Central memory CD8-positive, alpha-beta T cell (primary cell): ENCODE measurements at places on chromosomes 2 and 18.
A peak's percentile ranks its signal among the peaks of the same experiment; 100 is the strongest.

- no peak for DNase-seq
Observed at GRCh38 chr18:79108549-79109215, 39.5 kb downstream of the ATP9B start.

DNA sequence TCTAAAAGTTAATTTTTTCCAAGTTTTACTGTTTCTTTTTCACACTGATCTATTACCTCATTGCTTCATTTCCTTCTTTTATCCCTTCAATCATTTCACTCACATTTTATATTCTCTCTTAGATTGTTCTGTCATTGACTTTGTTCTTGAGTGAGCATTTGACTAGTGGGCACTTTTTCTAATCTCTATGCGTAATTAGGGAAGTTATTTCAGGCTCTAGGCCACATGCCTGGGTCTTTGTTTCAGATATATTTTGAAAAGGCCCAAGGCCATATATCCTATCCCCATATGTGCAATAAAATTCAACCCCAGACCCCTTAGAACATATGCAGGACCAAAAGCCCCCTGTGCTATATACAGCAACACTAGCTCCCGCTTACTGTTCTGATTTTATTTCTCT, 61.2 kb downstream of the MSH6 start:
- DNase-seq: no peak

GRCh38 chr2:63121055-63121834, 70.6 kb downstream of the OTX1 start:
- no peak for DNase-seq

GRCh38 chr2:113709022-113709421, 47.4 kb downstream of the SLC35F5 start:
- no peak for DNase-seq

DNA sequence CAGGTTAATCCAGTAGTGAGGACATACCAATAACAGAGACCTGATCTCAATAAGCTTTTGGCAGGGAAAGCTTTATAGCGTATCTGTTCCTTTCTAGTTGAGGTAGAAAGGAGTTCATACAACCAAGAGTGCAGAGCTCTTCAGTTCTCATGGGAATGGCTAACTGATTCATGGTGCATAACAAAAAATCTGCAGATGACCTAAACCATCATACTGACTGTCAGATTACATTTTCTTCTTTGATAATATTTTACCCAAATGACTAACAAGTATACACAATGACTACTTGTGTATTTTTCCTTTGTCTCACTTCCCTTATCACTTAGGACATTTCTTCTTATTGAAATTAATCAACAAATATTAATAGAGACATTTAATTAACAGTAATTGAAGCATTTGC, 140.0 kb upstream of the SERTAD2 start:
- no peak for DNase-seq

DNA sequence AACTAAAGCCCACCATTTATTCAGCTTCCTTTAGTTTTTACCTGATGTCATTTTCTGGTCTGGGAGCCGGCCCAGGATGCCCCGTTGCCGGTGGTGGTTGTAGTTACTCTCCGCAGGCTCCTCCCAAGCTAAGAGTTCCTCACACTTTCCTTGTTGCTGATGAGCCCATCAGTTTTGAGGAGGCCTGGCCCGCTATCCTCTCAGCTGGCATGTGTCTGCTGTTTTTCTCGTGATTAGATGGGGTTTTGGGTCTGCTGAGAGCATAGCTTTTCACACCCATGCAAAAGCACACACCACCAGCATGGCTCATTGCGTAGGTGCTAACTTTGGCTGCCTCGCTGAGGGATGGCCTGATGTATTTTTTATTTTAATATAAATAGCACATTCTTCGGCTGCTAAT, 72.1 kb downstream of the PSMG2 start:
- peak; percentile 23 for DNase-seq

DNA sequence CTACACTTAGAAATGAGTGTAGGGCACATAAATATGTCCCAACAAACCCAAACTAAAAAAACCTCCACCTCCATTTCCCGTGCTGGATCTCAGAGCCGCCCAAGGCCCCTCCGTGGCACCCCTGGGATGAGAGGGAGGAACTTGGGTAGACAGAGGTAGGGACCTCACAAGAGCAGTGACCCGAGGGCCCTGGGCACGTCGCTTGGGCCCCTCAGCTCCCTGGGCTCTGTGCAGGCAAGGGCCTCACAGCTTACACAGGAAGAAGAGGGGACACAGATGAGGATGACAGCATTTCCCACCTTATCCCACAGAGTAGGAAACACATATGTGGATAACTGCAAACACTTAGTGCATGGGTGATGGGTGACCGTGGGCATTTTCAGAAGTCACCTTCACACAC, 93.9 kb upstream of the TPO start:
- no peak for DNase-seq

DNA sequence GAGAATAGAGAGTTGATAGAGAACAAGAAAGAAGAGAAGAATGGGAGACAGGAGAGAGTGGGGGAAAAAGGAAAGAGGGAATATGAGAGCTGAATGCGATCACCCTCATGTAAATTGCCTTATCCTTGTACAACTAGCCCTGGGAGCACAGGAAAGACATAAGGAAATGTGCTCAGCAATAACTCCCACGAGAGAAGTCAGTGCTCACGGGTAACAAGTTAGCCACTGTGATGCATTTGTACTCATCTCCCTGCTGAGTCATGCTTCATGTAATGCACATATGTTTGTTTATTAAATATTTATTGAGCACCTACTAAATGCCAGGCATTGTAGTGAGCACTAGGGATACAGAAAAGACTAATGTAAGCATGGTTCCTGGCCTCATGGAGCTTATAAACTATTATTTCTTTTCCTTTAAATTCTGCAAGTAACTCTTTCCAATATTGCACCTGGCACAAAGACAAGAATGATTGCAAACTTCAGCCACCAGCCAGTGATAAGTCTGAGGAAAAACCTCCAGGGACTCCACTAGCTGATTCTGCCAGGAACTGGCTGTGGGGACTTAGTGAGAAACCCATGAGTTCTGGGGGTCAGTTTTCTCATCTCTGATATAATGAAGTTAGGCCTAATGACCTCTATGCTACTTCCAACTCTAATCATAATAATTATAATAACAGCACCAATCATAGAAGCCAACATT, 124.1 kb downstream of the LNPK start:
- no peak for DNase-seq

- no peak for DNase-seq
Observed at GRCh38 chr2:9574331-9574730, 18.7 kb upstream of the ADAM17 start.

- no peak for DNase-seq
Observed at GRCh38 chr2:201520201-201520600, 68.7 kb downstream of the STRADB start.

GRCh38 chr2:210536973-210537650, 19.3 kb upstream of the CPS1 start:
- DNase-seq: no peak

DNA sequence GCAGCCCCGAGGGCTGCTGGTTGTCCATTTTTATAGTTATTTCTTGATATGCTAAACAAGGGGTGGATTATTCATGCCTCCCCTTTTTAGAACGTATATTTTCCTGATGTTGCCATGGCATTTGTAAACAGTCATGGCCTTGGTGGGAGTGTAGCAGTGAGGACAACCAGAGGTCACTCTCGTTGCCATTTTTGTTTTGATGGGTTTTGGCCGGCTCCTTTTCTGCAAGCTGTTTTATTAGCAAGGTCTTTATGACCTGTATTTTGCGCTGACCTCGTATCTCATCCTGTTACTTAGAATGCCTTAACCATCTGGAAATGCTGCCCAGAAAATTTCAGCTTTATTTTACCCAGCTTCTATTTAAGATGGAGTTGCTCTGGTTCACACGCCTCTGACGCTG, 825.8 kb upstream of the CDH2 start:
- no peak for DNase-seq

GRCh38 chr2:137886083-137886831, 78.0 kb upstream of the HNMT start:
- no peak for DNase-seq

DNA sequence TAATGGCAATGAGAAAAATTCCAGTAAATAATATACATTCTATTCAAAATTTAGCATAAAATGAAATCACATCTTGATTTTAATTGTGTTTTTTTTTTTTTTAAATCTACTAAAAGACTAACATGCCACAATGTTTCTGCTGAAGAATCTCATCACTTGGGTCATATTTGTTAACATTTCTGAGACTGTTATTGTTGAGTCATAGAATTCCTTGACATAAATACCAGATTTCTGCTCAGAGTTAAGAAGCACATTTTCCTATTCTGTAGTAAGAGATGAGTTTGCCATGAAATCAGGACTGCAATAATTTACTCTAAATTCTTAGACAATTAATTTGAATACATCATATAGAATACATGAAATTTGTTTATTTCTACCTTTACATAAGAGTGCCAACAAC, 154.9 kb upstream of the KYNU start:
- no peak for DNase-seq

- DNase-seq: no peak
Observed at GRCh38 chr2:105404736-105405135, 5.9 kb upstream of the FHL2 start.

GRCh38 chr2:3325458-3326181, 52.0 kb downstream of the EIPR1 start:
- no peak for DNase-seq

- DNase-seq: no peak
Observed at GRCh38 chr18:12307701-12308385, at the start of gene TUBB6. Gene TUBB6 (plus strand): TSS chr18:12308241. CDS start chr18:12308293, 52 bp downstream.

GRCh38 chr2:149552830-149553229, 34.7 kb downstream of the MMADHC start:
- no peak for DNase-seq

- DNase-seq: no peak
Observed at GRCh38 chr2:84467389-84467788, 8.3 kb upstream of the SUCLG1 start.

DNA sequence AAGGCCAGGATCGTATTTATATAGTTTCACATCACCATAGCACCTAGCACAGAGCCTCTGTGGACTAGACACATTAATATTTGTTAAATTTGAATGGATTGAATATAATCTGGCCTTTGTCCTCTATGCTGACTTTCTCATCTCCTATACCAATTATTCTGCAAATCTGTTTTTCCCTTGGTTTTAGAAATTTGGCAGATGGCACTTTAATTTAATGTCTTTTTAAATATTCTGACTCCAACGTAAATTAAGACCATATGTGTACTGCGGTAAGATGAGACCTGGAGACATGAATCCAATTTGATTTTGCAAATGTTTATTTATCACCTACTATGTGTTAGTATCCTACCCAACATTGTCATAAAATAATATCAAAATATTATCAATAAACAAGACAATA, 1281.9 kb upstream of the PIK3C3 start:
- no peak for DNase-seq

DNA sequence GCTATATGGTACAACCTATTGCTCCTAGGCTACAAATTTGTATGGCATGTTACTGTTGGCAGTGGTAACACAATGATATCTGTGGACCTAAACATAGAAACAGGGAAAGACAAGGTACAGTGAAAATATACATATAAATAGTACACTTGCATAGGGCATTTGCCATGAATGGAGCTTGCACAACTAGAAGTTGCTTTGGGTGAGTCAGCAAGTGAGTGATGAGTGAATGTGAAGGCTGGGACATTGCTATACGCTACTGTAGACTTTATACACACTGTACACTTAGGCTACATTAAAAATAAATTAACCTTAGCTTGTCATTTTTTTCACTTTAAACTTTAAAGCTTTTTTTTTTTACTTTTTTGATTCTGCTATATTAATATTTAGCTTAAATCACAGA, 500.0 kb upstream of the SETBP1 start:
- DNase-seq: no peak

- DNase-seq: no peak
Observed at GRCh38 chr2:8315531-8316165, 366.2 kb upstream of the ID2 start.

- DNase-seq: no peak
Observed at GRCh38 chr18:62848946-62849345, 133.6 kb downstream of the PHLPP1 start.

GRCh38 chr2:240997856-240998705, at the start of gene SNED1:
Gene SNED1 (plus strand): TSS chr2:240998618. CDS start chr2:240998838, 220 bp downstream.
- peak; percentile 9 for DNase-seq

DNA sequence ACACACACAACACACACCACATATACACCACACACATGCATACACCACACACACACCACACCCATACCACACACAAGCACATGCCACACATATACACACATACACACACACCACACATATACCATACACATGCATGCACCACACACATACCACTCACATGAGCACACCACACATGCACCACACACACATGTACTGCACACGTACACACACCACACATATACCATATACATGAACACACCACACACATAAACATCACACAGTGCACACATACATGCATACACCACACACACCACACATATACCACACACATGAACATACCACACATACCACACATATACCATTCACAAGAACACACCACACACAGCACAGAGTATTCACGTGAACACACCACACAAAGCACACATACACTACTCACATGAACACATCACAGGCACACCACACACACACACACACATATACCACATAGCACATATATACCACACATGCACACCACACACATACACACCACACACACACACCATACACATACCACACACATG, 219.9 kb upstream of the RAB6C start:
- DNase-seq: no peak

DNA sequence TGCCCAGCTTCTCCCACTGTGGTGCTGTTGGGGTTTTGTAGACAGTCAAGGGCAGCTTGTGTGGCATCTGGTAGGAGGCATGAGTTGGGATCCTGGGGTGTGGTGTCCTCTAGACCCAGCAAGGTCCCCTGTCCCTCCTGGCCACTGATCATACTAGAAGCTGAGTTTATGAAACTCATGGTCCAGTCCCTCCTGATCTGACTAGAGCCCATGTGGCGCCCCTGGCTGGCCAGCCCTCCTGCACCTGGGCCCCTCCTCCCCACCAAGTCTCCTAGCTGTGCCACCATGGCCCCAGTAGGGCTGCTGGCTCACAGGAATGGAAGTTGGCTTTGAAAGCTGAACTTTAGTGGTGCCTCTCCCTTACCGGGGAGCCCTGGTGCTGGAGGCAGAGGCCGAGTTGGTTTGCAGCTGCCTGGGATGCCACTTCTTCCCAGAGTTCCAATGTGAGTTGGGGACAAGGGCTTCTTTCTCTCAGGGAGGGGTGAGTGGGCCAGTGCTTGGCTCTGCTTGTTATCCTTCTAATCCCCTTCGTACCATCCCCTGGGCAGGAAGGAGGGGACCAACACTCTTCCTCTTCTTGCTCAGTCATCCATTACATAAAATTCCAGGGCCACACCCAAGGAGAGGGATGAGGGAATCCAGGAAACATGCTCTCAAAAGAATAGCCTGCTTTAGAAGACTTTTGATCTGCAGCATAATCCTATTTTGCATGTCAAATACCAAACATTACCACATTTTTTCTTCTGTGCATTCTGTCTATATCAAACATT, 37.5 kb upstream of the HAAO start:
- no peak for DNase-seq

GRCh38 chr18:45686891-45687611, 36.9 kb upstream of the SLC14A1 start:
- peak; percentile 67 for DNase-seq

DNA sequence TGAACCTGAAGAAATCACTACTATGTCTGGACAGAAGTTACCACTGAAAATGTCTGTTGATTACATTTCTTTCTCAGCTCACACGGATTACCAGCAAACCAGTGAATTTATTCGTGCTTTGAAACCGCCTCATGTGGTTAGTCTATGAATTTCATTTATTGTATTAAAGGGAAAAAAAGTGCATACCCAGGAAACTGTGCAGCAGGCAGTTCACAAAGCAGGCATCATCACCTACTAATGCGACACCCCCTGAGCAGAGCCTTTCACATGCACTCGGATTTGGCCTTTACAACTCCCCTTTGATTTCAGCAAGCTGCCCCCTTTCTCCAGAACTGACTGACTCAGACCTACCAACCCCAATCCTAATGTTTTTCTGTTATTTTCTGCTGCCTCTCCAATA, 20.1 kb downstream of the CPSF3 start:
- DNase-seq: no peak
